Fibroblast of upper back skin (primary cell): ENCODE measurements at places on chromosomes 2 and 18.
A peak's percentile ranks its signal among the peaks of the same experiment; 100 is the strongest.

- DNase-seq: peak; percentile 82
Measured at GRCh38 chr2:239223310-239224198, 177.3 kb downstream of the HDAC4 start.

- DNase-seq: no peak
Measured at GRCh38 chr2:200406379-200406778, 99.9 kb downstream of the SPATS2L start.

GRCh38 chr18:53689886-53690285 lies 534.6 kb downstream of the MBD2 start:
- DNase-seq: no peak

- DNase-seq: no peak
Measured at GRCh38 chr2:161312996-161313395, 4.8 kb downstream of the PSMD14 start.

- no peak for DNase-seq
Measured at GRCh38 chr2:76427452-76427851, 716.7 kb upstream of the GCFC2 start.

DNA sequence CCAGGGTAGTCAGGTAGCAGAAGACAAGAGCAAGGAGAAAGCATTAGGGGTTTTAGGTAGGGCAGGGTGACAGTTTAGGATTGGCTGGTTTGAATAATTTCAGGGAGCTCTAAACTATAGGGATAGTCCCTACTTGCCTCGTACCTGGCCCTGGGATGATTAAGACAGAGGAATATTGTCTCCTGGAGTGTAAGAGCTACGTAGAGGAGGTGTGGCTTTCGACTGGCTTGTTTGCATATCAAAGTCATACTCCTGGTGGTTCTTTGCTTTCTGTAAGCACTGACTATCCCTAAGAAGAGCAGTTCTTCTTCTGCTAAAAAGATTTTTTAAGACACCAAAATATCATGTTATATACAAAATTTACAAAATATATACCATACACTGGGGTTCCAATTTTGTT lies 1867.4 kb downstream of the SUCLG1 start:
- DNase-seq: no peak

DNA sequence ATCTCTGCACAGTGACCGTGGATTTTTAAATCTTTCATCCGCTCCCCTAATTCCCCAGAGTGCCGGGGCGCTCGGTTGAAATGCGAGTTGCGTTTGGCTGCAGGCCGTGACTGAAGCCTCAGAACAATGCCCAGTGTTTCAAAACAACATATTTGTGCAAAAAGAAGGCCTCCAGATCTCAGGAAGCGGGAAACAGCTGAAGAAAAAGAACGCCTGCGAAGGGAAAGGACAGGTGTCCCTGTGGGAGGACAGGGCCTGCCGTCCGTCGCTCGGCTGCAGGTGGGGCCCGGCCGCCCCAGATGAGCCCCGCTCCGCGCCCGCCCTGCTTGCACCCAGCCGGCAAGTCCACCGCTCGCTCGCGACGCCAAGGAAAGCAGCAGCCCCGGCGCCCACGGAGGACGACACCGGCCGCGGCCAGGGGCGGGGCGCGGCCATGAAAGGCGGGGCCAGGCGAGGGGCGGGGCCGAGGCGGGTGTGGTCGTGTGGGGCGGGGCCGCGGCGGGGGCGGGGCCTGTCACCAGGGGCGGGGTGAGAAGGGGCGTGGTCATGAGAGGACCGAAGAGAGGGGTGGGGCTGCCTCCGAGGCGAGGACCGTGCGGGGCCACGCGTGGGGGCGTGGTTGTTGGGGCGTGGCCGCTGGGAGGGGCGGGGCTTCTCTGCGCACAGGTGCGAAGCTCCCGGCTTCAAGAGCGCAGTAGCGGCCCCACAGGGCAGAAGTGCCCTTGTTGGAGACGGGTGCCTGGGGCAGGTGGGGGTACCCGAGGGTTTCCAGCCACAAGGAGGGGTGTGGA lies 17.6 kb upstream of the BOK start:
- peak; percentile 16 for DNase-seq

DNA sequence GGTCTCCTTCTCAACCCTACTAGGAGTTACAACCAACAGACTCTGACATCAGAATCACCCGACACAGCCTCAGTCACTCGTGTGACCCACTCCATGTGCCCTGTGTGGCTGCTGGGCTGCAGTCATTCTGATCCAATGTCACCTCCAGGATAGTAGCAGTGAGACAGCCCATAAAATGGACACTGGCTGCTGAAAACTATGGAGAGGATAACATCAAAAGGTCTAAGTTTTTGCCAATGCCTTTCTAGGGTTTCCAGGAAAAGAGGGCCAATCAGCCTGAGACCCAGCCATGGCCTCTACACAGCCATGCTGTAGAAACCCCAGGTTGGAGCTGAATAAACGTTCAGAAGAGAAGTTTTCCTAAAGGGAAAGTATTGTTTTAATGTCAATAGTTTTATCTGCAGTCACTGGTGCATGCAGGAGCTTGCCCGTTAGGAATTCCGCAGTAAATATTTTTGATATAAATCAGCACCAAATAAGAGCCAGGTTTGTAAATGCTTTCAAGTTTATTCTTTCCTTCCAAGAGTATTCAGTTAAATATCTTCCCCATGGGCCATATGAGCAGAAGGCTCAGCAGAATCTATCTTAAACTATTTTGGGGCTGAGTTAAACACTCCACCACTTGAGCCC lies 92.2 kb upstream of the PID1 start:
- peak; percentile 49 for DNase-seq

DNA sequence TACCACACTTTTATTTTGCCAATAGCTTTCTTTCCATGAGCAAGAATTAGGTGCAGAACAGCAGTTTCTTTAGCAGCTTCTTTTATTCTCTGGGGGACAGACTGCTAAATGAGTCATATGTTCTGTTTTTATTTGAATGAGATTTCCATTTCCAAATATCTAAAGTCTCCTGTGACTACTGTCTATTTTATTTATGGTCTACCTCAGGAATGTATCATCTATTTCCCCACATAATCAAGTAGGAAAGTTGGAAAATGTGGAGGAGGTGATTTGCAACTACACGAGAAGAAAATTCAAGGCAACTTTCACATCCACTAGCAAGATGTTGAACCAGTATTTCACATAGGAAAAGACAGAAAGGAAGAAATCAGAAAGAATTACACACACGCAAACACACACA lies 139.9 kb upstream of the MEX3C start:
- peak; percentile 68 for DNase-seq

- no peak for DNase-seq
Measured at GRCh38 chr2:107062173-107062572, 176.2 kb upstream of the ST6GAL2 start.

DNA sequence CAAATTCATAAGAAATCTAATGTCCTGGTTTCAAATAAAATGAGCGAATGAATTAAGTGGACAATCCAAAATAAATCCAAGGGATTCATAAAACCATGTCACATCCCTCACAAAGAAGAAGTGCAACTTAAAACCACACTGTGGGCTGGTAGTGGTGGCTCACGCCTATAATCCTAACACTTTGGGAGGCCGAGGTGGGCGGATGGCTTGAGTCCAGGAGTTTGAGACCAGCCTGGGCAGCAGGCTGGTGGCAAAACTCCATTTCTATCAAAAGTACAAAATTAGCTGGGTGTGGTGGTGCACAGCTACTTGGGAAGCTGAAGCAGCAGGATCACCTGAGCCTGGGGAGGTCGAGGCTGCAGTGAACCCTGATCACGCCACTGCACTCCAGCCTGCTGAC lies 25.4 kb downstream of the FAM98A start:
- DNase-seq: no peak

DNA sequence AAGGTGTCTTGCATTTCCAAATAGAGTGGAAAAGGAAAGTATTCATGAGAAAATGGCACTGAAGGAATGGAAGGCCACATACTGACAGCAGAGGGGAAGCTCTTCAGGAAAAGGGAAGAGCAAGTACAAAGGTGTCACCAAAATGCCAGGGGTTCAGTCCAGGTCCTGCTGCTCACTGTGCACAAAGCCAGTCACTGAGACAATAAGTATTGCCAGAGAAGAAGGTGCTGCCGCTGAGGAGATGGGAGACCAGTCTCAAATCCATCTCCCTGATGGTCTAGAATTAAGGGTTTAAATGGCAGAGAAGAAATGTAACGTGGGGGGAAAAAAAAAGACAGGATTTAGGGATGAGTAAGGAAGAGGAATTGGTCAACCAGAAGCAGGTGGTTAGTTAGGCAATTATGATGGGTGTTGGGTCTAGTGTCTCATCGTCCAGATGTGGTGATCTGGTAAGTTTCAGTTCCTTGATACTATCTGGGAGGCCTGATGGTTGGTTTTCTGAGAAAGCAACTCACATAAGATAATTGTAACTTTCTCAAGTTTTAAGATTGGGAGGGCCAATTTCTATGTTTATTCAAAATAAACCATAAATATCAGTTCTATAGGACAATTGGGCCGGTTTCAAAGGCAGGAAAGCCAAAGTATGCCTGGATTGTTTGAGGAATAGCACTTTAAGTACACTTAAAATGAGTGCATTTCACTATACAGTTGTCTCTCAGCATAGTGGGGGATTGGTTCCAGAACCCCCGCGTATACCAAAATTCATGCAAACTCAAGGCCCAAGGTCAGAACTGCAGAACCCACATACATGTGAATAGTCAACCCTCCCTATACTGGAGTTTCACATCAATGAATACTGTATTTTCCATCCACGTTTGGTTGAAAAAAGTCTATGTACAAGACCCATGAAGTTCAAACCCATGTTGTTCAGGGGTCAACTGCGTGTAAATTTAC lies 109.1 kb upstream of the DNAJC10 start:
- no peak for DNase-seq

DNA sequence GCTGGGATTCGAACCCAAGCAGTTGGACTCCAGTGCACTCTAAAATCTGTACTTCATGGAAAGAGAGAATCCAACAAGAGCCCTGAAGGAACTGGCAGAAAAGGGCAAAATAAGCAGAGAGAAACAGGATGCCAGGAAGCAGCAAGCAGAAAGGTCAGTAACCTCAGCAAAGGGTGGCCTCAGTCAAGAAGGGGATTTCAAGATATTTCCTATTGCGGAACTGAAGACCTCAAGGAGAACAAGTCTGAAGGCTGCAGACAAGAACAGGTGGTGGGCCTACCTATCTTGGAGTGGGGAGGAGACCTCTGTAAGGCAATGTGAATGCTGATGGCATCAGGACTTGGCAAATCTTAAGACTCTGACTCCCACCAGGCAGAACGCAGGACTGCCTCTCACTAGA lies 20.1 kb upstream of the MREG start:
- no peak for DNase-seq

DNA sequence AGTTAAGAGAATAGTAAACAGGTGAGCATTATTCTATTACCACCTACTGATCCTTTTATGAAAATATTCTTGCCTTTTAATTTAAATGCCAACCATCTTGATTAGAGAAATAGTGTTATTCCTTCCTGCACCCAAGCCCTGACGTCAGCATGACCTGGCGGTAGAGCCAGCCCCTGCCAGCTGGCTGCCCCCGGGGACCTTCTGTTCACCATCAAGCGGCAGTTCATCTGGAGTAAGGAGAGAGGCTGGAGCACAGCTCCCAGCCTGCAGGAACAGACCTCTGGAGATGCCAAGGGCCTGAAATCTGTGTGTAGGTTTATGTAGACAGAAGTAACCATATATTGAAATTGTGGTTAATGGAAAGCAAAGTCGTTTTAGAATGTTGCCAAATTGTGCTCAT lies 171.8 kb downstream of the GBX2 start:
- DNase-seq: no peak

- DNase-seq: peak; percentile 59
Measured at GRCh38 chr2:190682168-190682567, 33.3 kb downstream of the NAB1 start.

DNA sequence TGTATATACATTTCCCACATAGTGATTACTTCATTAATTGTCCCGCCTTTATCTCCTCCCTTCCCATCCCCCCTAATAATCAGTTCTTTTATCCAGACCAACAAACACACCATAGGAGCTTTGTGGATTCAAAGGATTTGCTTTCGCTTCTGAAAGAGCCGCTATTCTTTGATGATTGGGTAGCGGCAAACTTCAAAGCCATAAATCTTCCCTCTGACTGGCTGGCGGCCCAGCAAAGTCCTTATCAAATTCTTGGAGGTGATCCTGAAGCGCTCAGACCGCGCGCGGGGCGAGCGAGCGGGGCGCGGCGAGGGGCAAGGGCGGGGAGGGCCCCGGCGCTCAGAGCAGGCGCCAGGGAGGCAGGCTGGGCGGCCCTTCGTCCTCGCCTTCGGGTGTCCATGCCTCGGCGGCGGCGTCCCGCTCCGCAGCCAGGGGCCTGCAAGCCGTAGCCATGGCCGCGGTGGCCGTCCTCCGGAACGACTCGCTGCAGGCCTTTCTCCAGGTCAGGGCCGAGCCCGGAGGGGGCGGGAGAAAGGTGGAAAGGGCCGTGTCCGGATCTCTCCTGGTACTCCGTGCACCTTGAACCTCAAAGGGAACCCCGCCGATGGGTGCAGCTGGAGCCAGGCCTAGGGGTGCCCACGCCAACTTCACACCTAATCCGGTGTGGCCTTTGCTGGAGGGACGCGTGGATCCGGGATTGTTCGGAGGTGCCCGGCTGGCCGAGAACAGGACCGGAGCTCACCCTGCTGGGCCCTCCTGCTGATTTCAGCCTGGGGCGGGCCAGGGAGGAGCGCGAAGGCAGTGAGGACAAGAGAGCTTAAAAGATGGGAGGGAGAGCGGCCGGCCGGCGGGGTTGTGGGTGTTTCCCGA lies at the start of gene SP5:
TSS of gene SP5 (plus strand) at position 276 of the 870 bp plus-strand sequence. CDS start at position 452, 176 bp downstream.
- DNase-seq: peak; percentile 24

DNA sequence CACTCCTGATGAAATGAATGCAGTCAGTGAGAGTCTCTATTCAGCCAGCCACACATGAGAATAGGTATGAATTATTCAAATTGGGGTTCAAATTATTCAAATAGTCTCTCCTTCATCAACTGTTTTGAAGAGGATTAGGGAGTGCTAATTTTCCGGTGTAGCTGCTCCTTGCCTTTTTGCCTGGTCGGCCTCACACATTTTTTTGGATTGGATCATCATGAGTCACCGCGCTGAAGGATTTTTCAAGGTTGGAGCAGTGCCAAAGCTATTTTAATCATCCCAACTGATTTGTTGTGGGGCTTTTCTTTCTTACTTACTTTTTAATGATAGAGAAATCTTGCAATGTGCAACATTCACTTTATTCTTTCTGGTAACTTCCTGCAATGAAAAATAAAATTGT lies 2.4 kb upstream of the DTNA start:
- peak; percentile 95 for DNase-seq
